Anterior cingulate cortex (tissue), 58 donors: ENCODE measurements at places on chromosomes 5 and 9.
A peak's percentile ranks its signal among the peaks of the same experiment; 100 is the strongest.

DNA sequence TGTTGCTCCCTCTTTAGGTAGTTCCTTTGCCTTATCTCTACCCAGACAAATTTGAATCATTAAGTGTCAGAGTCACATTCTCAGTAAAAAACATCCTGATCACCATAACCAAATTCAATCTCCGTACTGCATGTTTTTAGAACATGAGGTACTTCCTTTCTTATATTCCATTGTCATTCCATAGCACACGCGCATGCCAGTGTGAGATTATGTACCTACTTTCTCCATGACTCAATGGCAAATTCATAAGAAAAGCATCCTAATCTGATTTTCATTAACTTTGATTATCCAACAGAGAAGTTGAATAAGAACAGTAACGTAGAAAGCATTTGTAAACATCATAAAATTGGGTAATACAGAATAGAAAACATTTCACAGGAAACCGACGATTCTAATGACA is 1118.6 kb upstream of the CDH9 start:
- DNase-seq = no peak

DNA sequence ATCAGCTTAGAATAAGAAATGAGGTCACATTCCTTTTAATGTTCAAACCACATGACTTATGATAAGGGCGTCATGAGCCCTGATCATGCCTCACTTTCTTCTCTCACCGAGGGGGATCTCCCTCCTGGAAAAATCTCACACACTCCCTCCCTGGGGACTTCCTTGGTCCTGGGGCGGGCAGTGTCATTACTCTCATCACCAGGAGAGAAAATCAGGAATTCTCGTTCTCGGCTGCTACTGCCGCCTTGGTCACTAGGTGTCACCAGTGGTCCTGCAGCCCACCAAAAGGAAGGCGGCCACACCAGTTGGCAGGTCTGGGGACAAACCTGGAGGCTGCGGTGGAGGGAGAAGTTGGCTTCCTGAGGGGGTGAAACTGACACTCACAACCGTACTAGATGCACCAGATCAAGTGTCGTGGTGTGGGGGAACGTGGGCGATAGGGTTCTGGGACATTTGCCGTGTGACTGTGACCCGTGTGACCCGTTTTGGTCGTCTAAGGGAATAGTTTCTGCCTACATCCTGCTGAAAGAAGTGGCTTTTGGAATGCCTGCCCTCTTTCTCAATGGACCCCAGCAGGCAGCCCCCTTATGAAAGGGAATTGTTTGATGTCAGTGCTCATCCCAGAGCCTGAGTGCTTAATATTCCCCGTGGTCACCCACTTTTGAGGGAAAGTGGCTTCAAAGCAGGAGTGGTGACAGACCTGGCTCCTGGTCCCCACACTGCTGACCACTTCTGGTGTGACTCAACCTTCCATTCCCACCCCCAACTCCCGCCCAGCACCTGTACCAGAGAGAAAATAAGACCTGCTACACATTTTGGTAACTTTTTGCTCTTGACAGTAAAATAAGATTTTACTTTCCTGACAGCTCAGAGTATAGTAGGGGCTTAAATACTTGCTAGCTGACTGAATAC is 63.2 kb downstream of the ACER2 start:
- DNase-seq = peak; percentile 73

DNA sequence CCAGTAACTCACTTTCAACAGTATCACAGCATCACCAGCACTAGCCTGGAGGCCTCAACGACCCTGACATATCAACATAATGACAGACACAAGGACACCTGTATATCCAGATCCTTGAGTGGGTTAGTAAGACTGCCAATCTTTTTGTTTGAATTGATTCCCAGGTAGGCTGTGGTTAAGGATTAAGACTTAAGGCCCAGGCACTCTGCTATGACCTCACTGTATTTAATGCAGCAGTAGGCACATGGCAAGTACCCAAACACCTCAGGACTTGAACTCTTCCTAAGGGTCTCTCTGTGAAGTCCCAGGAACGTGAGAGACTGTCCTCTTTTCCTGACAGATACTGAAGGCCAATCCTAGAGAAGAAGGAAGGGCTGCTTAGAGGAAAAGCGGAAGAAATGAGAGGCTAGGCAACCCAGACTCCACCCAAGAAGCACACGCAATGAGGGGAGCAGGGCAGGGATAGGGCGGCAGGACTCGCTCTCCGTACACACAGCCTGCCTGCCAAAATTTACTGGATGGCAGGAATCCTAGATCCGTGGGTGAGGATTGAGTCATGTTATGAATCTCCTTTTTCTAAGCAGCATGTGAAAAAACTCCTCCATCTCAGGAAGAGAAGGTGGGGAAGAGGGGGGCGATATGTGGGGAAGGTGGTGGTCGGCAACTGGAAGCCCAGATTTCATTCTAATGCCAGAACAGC is 93.4 kb downstream of the SIL1 start:
- DNase-seq = no peak

- no peak for DNase-seq
Measured at GRCh38 chr5:168530621-168531150, 1.6 kb downstream of the FBLL1 start.

DNA sequence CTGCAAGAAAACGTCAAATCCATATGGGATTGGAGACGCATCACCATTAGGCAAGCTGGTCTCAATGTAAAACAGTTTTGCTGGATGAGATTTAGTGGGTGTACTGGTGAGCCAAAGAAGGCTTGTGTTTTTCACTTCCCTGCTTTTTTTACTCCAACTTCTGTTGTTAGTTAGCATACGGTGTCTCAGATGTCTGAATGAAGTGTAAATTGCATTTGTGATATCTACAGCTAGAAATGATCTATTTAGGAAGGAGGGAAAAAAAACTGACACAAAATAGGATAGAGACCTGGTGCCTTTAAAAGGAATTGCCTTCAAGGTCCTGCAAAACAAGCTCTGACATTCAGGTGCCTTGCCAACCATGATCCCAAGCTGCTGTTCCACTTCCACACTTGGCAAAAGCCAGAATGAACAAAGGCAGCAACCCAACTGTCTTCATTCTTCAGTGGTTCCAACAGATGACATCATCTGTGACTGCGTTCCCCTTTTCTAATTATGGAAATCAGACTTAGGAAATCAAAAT is 104.2 kb upstream of the RAI14 start:
- DNase-seq = no peak

GRCh38 chr5:140664030-140664358 is 710 bp upstream of the WDR55 start:
- no peak for DNase-seq

GRCh38 chr5:143402017-143402552 is 1.4 kb downstream of the NR3C1 start:
- DNase-seq = no peak

DNA sequence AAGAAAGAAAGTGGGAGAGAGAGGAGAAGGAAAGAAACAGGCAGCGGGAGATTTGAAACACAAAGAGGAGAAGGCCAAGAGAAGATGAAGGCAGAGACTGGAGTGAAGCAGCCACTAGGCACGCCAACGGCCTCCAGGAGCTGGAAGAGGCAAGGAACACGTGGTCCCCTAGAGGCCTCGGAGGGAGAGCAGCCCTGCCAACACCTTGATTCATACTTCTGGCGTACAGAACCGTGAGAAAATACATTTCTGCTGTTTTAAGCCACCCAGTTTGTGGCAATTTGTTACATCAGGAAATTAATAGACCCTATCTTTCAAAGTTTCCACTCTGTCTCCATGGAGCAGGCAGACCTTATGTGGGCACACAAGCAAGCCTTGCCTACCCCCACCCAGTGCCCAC is 133.4 kb downstream of the ACTL7B start:
- DNase-seq = no peak

- no peak for DNase-seq
Measured at GRCh38 chr5:72630721-72631120, 123.5 kb upstream of the ZNF366 start.
